ENCODE measurements at places on chromosomes 1 and 21.

DNA sequence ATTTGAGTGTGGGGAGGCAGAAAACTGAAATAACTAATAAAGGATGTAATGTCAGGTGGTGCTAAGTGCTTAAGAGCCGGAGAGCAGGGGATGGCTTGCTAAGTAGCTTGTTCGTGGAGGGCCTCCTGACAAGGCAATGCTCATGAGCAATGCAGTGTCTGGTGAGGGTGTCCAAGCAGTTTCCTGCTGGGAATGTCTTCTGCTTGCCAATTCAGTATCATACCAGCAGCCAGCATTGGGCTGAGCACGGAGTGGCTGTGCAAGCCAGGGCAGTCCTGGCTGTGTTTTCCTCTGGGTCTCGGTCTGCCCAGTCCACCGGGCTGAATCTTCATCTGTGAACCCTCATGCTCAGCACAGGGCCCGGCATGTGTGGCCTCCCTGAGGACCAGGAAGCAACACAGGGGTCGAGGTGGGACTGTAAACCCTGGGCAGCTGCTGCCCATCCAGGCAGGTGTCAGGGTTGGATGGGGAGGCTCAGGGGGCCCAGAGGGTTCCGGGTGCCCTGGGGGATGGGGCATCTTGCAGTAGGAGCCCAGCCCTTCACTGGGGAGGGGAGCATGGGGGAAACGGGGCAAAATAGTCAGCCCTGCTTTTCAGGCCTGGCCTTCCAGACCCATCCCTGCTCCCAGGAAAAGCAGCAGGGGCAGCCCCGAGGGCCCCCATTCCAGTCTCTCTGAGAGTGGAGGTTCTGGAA is 27.5 kb downstream of the EDN2 start:
- no peak for DNase-seq

DNA sequence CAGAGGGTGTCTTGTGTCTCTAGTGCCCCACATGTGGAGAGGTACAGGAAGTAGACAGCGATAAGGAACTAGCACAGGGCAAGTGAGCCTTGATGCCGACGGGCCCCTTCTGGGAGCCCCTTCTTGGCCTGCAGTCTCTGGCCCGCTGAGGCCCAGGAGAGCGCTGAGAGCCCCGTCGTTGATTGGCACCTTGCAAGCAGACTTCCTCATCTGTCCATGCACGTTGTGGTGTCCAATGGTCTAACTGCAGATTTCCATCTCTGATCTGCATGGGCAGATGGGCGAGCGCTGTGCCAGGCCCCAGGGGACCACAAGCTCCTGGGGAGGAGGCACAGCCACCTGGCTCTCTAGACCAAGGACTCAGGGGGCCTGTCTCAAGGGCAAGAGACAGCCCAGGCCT is 32.4 kb downstream of the PLEKHA6 start:
- no peak for DNase-seq

DNA sequence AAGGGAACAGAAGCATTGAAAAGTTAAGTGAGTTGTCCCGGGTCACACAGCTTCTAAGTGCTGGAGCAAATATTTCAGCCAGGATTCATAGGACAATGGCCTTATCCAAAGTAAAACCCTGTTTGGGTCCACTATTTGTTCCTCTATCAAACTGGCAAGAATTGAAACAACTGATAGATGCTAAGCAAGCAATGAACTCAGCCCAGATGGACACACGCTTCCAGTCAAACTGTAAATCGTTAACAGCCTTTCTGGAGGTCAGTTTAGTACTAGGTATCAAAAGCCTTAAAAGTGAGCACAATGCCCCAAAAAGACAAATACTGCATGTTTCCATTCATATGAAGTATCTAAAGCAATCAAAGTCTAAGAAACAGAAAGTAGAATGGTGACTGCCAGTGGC is 779 bp upstream of the SVBP start:
- no peak for DNase-seq

GRCh38 chr1:167983797-167984420 is 47.0 kb upstream of the MPC2 start:
- no peak for DNase-seq

DNA sequence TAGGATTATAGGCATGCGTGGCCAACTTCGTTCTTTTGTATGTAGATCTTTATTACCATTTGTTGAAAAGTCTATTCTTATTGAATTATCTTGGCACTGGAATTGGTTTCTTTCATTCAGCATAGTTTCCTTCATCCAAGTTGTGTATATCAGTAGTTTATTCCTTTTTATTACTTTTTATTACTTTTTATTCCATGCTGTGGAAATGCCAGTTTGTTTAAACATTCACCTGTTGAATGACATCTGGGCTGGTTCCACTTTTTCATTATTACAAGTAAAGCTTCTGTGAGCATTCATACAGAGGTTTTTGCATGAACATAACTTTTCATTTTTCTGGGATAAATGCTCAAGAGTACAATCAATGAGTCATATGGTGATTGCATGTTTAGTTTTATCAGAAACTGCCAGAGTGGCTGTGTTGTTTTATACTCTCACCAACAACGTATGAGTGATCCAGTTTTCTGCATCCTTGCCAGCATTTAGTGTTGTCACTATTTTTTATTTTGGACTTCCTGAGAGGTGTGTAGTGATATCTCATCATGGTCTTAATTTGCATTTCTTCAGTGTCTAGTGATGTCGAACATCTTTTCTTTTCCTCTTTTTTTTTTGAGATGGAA is 28.6 kb downstream of the PTPRU start:
- no peak for DNase-seq

DNA sequence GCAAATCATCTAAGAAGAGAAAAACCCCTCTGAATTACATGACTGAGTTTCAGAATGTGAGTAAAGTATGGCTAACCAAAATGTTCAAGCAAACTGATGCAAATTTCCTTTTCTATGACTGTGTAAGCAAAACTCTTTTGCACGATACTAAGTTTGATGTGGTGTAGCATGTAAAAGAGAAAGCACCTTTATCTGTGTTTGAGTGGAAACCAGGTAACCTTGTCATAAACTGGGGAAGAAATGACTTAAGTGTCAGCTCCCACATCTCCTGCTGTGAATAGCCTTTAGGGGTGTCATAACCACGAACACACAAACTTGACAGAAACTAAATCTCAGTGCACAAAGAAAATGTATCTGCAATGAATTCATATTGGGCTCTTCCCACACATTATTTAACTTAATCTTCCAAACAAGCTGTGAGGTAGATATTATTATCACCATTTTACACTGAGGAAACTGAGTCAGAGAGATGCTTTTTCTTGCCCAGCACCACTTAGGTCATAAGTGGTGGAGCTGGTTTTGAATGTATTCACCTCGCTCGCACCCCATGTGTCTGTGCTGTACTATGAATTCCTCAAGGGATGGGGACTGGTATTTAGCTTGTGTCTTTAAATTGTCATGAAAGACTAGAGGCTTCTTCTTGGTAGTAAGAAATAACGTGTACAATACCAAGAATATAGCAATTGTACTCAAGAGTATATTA is 32.9 kb upstream of the IL12RB2 start:
- no peak for DNase-seq

GRCh38 chr1:167916766-167917511 is 3.0 kb upstream of the ADCY10 start:
- DNase-seq: no peak

DNA sequence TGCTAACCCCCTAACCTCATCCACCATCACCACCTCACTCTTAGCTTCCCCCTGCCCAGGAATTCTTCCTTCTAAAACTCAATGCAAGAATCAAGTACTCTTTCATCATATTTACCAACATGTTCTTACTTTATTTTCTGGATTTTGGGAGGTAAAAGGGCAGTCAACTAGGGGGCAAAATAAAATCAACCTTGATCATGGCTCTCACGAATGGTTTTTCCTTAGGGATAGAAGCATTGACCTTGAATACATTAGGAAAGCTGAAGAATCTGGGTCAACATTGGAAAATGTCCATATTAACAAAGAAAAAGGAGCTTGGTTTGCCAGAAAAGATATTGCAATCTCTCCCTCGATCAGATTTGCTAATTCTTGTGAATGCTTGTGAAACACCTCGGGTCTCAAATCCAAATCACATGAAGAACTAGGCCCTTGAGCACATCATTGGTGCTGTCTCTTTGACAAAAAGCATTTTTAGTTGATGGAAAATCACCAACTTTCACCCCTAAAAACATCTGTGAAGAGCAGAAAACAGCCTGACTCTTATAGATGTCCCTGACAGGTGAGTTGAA is 58.9 kb downstream of the ZC3H11B start:
- DNase-seq: no peak

DNA sequence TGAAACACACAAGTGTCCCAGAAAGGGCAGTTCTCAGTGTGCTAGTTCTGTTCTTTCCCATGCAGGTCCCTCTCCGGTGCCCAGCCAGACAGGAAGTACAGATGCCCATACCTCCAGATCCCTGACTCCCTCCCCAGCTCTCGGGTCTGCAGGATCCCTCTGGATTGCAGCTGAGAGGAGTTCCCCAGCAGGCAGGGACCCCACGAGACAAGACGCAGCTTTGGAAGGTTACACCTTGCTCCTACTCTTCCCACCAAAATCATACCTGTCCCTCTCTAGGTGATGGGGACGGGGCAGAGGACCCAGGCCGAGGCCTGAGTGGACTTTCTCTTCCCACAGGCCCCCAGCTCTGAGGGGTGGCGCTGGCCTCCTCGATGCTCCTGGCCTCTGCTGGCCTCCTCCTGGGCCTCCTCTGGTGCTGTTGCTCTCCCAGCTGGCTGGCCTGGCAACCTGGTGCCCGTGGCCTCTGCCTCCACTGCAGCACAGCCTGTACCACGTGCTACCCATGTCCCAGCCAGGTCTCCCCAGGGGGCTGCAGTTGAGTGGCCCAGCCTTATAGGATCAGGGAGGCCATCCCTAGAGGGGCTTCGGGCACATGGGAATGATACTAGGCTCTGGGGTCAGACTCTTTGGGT is 9.4 kb downstream of the LDLRAD2 start:
- no peak for DNase-seq

DNA sequence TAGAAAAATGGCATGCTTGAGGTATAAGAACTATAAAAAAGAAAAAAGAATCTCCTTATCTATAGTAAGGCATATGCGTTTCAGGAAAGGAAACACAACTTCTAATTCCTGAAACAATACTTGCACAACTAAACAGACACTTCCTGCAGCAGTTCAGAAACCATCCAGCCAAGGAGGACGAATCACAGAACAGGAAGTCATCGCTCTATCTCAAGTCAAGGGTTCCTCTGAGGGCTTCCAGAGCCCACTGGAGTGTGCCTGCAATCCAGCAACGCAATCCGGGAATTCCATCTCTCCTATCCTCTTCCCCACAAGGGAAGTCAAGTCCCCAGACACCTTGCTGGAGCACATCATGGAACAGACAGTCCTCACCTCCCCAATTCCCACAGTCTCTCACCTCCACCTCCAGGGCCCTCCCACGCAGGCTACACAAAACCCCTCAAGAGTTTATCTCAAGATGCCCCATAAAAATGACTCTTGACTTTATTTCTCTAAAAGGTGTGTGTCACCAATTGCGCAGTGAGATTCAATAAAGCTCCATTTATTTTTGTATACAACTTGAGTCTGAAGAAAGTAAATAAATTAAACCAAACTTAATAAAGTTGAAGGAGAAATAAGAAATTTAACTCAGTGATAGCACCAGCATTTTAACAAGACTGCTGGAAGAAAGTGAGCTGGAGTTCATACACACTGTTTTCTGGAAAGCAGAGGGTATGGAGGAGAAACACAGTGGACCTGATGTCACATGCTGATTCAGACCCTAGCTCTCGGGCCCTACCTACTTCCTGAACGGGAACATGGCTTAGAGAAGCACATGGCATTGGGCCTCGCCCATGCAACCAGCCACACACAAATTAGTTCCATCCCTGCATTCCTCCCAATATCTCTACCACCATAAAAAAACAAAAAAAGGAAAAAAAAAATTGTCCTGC is 39.9 kb downstream of the SIPA1L2 start:
- no peak for DNase-seq

- DNase-seq: no peak
These were observed 7.1 kb downstream of the IFI44L start for GRCh38 chr1:78627321-78627720.

GRCh38 chr1:158371188-158371953 is 17.7 kb downstream of the CD1E start:
- no peak for DNase-seq

DNA sequence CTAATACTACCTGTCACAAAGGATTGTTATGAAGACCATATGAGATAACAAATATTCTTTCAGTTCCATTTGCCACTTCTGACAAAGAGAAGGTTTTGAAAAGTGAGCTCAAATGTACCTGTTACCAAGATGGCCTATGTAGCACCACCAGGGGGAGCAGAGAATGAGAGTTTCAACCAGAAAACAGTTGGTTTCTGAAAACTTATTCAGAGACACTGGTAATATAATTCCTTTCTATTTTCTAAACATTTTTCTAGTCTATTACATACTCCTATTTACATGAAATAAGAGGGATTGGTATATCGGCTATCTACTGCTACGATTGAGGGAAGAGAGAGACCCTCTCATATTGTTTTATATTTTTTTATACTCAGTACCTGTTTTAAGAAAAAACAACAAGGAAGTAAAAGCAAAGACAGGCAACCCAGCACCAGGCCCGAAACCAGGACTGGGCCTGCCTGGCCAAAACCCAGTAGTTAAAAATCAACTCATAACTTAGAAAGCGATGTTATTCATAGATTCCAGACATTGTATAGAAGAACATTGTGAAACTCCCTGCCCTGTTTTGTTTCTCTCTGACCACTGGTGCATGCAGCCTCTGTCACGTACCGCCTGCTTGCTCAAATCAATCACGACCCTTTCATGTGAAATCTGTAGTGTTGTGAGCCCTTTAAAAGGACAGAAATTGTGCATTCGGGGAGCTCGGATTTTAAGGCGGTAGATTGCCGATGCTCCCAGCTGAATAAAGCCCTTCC is 48.3 kb downstream of the IL23R start:
- DNase-seq: no peak

DNA sequence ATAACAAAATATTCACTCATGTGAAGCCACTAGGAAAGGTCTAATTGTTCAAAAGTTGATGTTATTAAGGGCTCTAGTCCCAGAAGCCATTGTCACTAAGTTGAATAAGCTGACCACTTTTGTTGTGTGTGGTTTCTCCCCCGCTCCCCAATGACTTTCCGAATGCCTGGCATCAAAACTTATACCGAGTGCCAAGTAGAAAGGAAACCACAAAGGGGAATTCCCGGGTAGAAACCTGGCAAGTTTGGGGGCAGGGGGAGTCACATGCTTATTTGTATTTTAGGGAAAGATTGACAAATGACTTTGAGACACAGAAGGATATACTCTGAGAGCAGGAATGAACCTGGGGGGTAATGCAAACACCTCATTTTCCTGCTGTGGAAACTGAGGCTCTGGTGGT is 154.1 kb downstream of the TGFBR3 start:
- DNase-seq: peak; percentile 71

DNA sequence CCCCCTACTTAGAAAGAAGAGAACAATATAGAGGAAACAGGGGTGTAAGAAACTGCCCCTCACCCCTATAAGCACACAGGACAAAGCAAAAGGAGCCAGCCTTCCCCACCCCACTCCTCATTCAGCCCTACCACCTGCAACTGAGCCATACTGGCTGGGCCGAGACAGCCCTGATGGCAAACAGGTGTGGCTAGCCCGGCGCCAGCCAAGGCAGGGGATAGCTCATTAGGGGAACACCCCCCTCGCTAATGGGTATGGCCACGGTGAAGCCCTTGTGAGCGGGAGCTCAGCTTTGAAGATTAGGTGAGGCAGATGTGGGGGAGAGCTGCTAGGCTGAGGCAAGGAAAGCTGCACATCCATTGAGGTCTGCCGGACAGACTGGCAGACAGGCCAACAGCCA is 65.5 kb downstream of the ERI3 start:
- DNase-seq: no peak

Measured in kidney epithelial cell (primary cell).